ENCODE measurements at places on chromosomes 3 and 15.

DNA sequence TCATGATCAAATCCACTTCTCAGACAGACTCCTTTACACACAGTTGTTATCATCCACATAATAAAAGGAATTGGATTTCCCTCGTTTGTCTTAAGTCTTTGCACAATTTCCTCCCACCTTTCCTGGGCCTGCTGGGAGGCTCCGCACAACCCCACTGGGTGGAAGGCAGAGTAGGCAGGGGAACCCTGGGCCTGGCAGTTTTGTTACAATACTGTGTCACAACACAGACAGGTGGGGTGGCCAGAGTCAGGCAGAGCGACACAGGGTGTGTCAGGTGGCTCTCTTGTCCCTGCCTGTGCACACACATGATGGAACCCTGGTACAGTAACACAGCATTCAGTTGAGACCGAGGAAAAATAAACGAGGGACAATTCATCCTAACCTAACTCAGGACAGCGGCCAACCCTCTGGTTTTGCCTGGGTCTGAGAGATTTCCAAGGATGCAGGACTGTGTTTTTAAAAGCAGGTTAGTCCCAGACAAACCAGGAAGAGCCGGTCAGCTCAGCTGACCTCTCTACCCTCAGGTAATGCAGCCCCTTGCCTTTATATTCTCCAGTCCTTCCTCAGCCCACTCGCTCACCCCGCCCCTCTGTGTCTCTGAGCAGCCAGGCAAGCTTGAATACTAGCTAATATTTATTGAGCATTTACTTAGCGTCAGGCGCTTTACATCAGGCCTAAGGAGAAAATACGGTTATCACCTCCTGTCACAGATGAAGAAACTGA lies 8.8 kb upstream of the FAM174B start:
- DNase-seq = no peak

DNA sequence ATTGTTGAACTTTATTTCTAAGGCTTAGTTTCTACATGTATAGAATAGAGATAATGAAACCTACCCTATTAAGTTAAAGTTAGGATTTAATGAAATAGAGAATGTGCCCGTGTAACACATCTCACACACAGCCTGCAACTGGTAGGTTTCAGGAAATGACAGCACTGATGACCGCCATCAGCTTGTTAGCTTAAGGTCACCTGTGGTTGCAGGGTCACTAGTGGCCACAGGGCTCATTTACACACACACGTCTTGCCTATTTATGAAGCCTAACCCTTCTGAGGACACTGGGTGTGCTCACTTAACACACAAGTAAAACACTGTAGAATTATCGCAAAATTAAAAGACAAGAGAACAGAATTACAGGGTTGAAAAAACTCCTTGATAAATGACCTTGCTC lies 20.1 kb downstream of the CHRM5 start:
- no peak for DNase-seq

- no peak for DNase-seq
These were observed 47.8 kb downstream of the DAPK2 start for GRCh38 chr15:63998489-63998888.

DNA sequence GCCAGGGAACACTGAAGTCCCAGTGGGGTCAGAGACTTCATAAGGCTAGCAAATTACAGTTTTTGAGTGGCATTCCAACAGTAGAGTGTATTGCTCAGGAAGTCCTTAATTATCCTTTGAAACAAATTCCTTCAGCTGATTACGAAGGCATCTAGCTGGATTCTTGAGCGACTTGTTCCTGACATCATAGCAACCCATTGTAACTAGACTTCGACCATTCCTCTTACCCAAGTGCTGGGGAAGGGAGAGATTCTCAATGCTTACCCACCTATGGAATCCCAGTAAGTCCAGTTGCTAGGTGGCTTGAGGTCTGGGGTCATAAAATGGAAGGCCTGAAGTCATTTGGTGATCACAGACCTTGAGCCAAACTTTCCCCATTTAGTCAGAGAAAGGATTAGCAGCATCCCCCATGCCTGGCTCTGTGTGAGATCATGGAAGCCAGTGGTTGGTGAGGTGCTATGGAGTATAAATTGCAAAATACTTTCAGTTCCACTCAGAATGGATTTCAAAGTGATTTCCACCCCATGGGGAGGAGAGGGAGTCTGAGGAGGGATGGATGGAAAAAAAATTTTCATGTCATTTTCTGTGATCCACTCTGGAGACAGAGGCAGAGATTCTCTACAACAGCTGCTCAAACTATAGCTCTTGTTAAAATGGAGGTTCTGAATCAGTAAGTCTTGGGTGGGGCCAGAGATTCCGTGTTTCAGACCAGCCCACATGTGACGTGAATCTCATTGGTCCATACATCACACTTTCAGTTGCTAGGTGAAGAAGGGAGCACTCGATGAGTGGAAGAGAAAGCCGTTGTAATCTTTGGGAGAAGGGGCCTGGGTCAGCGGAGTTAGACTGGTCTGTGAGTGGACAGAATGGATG lies 45.7 kb downstream of the CD86 start:
- DNase-seq = peak; percentile 87

DNA sequence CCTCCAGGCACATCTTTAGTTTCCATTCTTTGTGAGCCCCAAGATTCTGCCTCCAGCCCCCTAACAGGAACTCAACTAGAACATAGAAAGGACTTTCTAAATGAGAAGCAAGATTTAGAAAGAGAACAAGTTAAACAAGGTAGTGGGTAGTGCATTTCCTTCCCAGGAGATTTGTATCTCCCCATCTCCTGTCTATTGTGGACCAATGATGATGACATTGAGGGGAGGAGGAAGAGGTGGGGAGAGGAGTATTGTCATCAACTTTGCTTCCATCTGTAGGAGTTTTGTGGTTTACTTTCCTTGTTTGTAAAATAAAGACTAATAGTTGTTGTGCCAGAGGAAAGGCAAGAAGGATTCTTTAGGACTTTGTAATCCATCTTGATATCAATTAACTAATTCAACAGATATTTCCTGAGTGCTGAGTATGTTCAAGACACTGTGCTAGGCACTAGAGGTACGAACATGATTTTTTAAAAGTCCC lies 235.3 kb upstream of the ROPN1 start:
- no peak for DNase-seq

- no peak for DNase-seq
These were observed 121.9 kb downstream of the ATP10A start for GRCh38 chr15:25741256-25741580.

- DNase-seq = no peak
These were observed 376.1 kb upstream of the MCTP2 start for GRCh38 chr15:93855181-93855826.

GRCh38 chr3:179464323-179465092 lies 13.2 kb upstream of the GNB4 start:
- DNase-seq = peak; percentile 47

- peak; percentile 26 for DNase-seq
These were observed 34.5 kb upstream of the VILL start for GRCh38 chr3:37955918-37956707.

DNA sequence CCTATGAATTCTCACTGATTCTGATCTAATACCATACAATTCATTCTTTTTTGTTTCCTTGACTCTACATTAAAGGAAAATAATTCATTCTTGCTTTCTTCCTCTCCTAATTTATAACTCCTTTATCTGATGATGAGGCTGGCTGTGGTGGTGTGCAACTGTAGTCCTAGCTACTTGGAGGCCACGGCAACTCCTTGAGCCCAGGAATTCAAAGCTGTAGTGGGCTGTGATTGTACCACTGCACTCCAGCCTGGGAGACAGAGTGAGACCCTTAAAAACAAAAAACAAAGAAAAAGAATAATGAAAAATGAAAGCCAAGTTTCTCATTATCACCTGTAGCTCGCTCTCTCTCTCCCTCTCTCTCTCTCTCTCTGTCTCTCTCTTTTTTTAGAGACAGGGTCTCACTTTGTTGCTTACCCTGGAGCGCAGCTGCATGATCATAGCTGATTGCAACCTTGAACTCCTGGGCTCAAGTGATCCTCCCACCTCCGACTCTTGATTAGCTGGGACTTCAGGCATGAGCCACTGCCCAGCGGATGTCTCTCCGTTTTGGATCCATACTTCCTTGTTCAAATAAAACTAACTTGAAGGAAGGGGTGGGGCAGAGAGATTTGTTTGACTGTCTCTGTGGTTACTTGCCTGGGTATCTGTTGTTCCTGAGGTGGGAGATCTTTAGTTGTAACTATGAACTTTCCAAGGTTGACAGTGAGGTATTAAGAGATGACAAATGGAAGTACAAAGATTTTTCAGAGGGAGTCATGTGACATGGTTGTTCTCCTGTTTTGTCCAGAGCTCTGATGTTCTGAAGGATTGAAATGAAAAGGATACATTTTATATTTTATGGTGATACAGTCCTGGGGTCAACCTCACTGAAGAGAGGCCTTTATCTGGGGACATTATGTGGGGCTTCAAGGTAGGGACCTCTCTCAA lies 46.9 kb downstream of the STARD9 start:
- no peak for DNase-seq

DNA sequence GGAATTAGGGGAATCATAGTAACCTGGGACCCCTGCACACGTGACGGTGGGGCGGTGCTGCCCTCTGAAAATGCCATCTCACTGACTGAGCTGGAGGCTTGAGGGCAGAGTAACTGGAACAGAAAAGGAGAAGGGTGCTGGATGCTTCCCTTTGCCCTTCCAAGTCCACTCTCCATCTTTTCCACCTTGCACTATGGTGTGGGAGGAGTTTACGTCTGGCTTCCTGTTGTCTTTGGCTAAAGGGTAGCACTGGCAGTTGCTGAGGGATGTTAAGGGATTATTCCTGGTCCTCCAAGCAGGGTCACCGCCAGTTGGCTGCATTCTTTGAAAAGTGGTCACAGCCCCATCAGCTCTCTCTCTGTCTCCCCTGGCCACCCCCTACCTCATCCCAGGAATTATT lies 129.4 kb upstream of the SNTN start:
- no peak for DNase-seq

DNA sequence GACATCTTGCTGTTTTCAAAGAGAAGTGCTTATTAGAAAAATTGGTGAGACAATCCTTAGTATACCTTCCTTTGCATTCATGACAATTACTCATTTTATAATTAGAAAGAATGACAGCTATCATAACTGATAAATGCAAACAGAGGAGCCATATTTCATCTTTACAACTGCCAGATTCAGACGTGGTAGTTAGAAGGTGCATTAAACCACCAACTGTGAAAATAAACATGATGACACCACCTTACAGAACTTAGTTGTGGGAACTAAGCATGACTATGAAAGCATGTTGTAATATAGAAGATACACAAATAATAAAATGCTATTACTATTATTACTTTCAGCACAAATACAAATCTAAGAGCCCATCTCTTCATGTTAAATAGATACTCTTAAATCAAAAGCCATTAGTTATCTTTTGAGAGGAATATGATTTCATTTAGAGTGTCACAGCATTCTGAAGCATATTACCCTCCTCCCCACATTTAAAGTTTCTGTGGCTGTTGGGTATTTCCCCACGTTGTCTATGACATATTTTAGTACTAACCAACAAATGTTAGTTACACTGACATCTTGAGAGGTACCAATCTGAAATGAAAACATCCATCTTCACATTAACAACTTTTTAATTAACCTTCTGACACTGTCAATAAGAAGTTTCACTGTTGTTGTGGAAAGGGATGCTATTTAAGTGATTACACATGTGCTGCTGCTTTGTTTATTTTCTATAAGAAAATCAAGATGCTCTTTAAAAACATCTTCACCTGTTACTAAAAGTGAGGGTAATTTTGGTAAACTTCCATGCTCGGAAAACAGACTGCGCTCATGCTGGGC lies 163.8 kb downstream of the LSAMP start:
- DNase-seq = no peak

GRCh38 chr3:157427901-157428300 lies 8.7 kb upstream of the PTX3 start:
- no peak for DNase-seq

- no peak for DNase-seq
These were observed 107.6 kb upstream of the BFSP2 start for GRCh38 chr3:133292296-133292695.

GRCh38 chr3:23496165-23496564 lies 293.0 kb downstream of the UBE2E2 start:
- no peak for DNase-seq

DNA sequence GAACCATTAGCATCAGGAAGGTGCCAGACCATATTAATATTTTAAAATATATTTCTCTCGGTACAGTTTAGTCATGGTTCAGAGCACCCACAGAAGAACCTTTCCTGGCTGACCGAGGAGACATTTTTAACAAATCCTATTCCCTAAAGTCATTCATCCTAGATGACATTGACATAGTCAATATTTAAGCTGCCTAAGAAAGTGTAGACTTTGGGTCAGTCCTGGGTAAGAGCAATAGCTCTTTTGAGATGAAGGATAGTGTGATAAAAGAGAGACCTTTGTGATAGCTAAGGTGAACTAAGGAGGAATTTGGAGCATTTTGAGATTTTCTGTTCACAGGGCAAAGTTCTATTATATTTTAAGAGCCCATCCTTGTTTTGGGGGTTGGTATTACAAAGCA lies 47.5 kb downstream of the ZNF609 start:
- DNase-seq = no peak

- no peak for DNase-seq
These were observed 8.1 kb downstream of the GLYCTK start for GRCh38 chr3:52295671-52296208.

DNA sequence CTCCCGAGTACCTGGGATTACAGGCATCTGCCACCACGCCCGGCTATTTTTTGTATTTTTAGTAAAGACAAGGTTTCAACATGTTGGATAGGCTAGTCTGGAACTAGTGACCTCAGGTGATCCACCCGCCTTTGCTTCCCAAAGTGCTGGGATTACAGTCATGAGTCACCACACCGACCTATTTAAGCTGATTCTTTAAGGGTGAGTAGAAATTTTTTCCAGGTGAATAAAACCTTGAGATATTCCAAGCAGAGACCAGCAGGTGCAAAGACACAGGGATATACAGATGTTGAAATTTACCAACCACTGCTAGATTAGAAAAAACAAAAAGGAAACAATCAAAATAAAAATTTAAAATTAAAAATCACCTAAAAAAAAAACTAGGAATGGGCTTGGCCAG lies 74.4 kb upstream of the CHRNB4 start:
- DNase-seq = no peak

GRCh38 chr3:135087782-135088181 lies 292.7 kb downstream of the EPHB1 start:
- DNase-seq = no peak

- no peak for DNase-seq
These were observed 5.1 kb downstream of the RNU6-1 start for GRCh38 chr15:67834581-67835296.

- DNase-seq = no peak
These were observed 123.2 kb downstream of the DNAJB8 start for GRCh38 chr3:128343287-128344051.

GRCh38 chr3:71621825-71622537 lies 38.5 kb upstream of the FOXP1 start:
- DNase-seq = no peak

- no peak for DNase-seq
These were observed 6.5 kb downstream of the ALG3 start for GRCh38 chr3:184242297-184242685.

- peak; percentile 93 for DNase-seq
These were observed at the start of gene TMEM41A for GRCh38 chr3:185498503-185499396. TSS of gene TMEM41A (minus strand) at chr3:185499035. CDS start at chr3:185498961, 74 bp downstream.

- no peak for DNase-seq
These were observed 5.1 kb upstream of the SLC27A2 start for GRCh38 chr15:50176869-50177268.

- DNase-seq = no peak
These were observed 49.3 kb downstream of the CD200R1 start for GRCh38 chr3:112925560-112925959.

- DNase-seq = no peak
These were observed 72.9 kb downstream of the LRRC28 start for GRCh38 chr15:99324082-99324620.

GRCh38 chr15:33360886-33361285 lies 50.1 kb downstream of the RYR3 start:
- DNase-seq = no peak

GRCh38 chr3:71070497-71071463 lies 512.7 kb downstream of the FOXP1 start:
- no peak for DNase-seq

All from activated CD8-positive, alpha-beta memory T cell treated with anti-CD3 and anti-CD28 coated beads, Interleukin-2, amount 10 ng/mL, durations not matched to agents 7 days and 5 days (primary cell).